ENCODE measurements at places on chromosomes 5 and 9.
A peak's percentile ranks its signal among the peaks of the same experiment; 100 is the strongest.

DNA sequence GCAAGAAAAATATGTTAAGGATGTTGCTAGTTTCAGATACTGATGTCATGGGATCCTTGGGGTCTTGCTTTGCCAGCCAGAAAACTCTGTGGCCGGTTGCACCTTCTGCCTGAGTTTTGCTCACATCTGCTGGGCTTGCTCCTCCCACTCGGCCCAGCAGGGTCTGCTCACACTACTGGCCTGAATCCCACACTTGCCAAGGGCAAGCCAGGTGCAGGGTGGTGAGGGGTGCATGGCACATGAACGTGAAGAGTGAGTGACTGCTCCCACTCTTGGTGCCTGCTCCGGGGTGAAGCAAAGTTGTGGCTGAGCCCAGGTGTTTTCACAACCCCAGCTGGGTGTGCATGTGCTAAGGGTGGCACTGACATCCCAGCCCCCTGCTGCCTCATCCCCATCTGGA, 83.1 kb upstream of the STARD4 start:
- DNase-seq, result no peak

DNA sequence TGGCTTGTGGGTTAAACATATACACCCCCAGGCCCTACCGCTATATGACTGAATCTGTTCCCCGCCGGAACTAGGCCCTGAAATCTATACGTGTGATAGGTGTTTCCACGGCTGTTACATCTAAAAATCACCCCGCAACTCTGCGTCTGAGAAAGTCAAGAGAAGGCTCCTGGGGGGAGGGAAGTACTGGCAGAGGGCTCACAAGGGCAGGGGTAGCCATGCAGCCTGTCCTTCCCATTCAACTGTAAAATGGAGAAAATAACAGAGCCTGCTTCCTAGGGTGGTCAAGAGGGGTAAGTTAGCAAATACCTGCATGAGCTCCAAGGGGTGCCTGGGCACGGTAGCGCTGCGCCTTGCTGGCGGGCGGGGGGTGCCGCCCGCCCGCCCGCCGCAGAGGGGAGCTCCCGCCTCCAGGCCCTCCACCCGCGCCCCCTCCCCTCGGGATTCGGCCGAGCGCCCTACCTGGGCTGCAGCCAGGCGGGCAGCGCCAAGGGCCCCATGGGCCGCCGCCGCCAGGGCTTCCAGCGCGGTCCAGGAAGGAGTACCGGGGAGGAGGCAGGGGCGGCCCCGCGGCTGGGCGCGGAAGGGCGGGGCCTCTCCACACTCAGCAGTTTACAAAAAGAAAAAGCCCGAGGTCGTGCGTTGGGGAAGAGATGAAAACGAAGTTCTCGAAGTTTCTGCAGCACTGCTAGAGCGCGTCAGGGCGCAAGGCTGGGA, at the start of gene HACD4:
Gene HACD4 (minus strand): TSS at position 550 of the 717 bp plus-strand sequence. CDS start 50 bp downstream, at position 500.
- peak; percentile 79 for DNase-seq

DNA sequence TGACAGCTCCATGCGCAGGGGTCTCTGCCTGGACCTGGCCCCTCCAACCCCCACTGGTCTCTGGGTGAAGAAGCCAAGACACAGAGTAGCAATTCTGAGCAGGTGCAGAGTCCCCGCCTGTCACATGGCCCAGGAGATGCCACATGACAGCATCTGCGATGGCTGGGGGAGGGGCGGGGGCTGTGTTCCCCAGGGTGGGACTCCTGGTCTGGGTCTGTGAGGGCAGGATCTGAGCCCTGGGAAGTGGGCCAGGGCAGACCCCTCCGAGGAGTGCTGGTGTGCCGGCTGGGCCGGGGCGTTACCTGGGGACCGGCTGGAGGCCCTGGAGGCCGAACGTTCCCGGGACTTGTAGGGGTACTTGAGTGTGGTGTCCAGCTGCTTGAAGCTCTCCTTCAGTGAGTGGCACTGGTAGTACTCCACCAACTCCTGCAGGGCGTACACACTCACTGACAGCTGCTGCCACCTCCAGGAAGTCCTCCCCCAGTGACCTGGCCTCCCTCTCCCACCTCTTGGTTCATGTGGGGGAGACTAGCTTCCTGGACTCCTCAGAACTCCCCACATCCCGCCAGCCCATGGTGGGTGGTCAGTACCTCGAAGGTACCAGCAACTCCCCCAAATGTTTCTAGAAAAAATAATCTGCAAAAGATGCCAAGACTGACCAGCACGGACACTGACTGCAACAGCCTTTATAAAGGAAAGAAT, 32.1 kb upstream of the SARDH start:
- peak; percentile 14 for DNase-seq

GRCh38 chr5:172782169-172783039, 11.4 kb upstream of the DUSP1 start:
- DNase-seq, result no peak

- no peak for DNase-seq
Measured at GRCh38 chr5:89723907-89724306, 685.6 kb downstream of the CETN3 start.

GRCh38 chr5:72308853-72309191, 11.2 kb downstream of the MRPS27 start:
- DNase-seq, result no peak

DNA sequence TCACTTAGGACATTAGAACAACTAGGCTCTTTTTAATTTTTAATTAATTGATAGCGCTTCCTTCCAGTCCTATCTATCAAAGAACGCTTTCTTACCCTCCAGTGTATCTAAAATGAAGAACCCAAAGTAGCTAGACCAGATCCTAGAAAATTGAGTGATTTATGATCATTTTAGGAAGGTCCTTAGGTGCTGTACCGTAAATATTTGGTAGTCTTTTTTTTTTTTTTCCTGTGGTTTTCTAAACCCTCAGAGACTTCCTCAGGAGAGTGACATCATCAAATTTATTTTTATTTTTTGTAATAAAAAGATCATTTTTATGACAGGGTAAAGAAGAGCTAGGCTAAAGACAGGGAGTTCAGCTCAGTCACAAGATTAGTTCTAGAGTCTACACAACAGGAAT, 197.4 kb downstream of the WDR70 start:
- no peak for DNase-seq

DNA sequence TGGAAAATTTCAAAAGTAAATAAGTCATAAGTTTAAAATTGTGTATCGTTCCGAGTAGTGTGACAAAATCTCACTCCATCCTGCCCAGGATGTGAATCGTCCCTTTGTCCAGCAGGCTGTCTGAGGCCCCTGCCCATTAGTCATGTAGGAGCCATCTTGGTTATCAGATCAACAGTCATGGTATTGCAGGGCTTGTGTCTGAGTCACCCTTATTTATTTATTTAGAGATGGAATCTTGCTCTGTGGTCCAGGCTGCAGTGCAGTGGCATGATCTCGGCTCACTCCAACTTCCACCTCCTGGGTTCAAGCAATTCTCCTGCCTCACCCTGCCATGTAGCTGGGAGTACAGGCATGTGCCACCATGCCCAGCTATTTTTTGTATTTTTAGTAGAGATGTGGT, 30.2 kb downstream of the ITGA2 start:
- DNase-seq, result no peak

GRCh38 chr5:139762615-139763170, 32.9 kb upstream of the PSD2 start:
- no peak for DNase-seq

DNA sequence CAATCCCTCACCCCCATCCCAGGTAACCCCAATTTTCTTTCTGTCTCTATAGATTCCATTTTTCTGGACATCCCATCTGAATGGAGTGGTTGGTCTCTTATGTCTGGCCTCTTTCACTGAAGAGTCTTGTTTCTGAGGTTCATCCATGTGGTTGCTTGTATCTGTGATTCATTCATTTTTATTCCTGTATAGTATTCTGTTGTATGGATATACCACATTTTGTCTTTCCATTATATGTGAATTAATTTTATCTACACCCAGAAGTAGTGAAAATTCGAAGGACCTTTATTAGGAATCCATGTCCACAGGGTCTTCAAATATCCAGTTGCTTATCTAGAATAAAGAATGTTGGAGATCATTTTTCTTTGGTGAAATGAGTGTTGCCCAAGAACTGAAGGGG, 207.6 kb upstream of the MSX2 start:
- DNase-seq, result no peak

GRCh38 chr5:136006164-136006563, 22.6 kb upstream of the TGFBI start:
- DNase-seq, result no peak

DNA sequence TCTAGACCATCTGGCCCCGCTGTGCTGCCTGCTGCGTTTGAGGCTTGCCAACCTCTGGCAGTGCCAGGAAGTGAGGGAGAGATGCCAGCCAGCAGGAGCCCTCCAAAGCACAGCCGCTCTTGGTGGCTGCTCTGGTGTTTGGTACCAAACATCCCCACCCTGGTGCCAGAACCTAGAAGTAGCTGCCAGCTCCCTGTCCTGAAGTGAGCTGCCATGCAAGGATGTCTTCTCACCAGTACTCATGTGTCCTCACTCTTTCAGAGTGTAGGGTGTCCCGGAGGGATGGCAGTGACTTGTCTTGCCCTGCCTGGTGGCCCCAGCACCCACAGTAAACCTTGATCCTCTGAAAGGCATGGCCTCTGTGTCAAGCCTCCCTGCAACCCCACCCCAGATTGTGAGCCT, 43.4 kb downstream of the AMBP start:
- DNase-seq, result peak; percentile 12

- DNase-seq, result no peak
Measured at GRCh38 chr5:122300374-122300773, 11.7 kb upstream of the SNCAIP start.

DNA sequence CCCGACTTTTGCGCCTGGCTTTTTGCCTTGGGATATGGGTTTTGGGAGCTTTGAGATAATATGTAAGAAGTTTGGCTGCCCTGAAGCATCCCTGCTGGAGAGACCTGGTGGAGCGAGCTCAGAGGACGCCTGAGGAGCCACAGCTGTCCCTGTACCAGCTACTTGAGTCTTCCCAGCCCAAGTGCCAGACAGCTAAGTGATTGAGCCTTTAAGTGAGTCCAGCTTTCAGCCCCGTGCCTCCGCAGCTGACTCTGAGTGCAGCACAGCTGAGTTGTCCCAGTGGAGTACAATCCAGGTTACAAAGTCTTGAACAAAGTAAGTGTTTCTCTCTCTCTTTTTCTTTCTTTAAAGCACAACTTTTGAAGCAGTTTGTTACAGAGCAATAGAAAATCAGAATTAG, 203.8 kb upstream of the DAP start:
- no peak for DNase-seq

DNA sequence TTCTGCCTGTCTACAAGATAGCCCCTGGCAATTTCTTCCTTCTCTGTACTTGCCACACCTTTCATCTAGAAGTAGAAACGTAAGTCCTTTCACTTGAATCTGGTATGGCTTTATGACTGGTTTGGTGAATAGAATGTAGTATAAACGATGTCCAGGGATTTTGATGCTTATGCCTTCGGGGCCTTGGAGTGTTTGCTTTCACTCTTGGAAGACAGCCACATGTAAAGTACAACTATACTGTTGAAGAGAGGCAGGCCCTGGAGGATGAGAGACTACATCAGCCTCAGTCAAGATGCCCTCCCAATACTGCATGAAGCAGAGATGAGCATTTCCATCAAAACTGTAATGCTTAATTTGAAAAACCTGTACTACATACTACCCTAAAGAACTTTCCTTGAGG, 553.8 kb upstream of the C9orf72 start:
- no peak for DNase-seq

DNA sequence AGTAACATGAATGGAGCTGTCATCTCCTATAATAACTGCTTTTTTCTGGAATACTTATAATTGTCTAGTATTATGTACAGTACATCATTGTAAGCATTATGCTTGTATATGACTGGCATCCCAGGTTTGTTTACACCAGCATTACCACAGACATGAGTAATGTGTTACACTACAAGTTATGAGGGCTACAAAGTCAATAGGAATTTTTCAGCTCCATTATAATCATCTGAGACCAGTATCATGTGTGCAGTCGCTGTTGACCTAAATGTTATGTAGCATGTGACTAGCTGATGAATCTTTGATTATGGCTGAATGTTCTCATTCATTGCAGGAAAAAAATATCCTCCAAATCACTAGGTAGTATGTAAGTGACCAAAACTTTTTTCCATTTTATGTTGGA, 2.2 kb downstream of the ZCCHC9 start:
- DNase-seq, result no peak

- no peak for DNase-seq
Measured at GRCh38 chr5:143019157-143019556, 249.0 kb downstream of the ARHGAP26 start.

DNA sequence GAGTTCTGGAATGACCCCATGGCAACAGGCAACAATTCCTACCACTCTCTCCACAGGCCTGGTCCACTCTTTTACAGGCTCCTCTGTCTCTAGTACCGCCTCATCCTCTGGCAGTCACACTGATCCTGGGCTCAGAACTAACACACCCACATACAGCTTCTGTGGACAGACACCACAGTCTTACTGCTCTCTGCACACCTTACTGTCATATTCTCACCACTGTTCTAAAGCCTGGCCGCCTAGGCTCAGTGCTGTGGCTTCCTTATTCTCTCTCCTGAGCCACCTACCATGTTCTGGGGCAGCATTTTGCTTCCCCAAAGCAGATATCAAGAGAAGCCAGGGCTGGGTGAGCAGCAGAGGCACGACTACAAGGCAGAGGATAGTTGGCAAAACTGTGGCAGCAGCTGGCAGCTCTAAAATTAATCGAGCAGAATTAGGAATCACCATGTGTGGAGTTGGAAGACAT, 14.8 kb downstream of the REEP5 start:
- DNase-seq, result no peak

DNA sequence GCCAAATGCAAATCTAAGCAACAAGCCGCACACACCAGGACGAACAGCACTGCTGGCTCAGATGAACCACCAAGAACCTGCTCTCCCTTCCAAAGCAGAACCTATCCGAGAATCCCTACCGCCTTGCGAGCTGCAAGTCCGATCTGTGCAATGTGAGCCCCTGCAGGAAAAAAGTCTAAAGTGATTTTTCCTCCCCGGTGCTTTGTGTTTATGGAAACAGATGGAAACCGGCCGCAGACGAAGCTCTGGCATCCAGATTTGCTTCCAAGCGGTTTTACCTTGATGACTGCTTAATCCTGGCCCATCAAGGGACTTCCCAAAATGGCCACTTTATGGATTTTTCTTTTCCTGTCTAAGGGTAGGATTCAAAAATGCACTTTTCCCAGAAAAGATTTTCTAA, 112.5 kb downstream of the VAV2 start:
- no peak for DNase-seq

DNA sequence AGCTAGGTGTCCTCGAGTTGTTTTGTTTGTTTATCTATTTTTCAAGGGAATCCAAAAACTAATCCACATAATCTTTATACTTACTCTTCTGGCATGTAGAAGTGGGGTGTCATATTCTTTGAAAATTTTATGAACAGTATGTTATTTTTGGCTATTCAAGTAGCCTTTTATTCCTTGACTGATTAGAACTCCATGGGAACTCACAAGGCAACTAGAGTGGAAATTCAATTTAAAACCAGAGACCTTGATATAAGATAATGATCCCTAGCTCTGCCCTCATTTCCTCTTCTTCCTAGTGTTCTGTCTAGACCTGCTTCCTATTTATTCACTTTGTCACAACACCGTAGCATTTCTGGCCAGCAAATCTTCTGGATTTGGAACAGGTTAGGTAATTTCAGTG, 1123.7 kb upstream of the C9orf72 start:
- no peak for DNase-seq

DNA sequence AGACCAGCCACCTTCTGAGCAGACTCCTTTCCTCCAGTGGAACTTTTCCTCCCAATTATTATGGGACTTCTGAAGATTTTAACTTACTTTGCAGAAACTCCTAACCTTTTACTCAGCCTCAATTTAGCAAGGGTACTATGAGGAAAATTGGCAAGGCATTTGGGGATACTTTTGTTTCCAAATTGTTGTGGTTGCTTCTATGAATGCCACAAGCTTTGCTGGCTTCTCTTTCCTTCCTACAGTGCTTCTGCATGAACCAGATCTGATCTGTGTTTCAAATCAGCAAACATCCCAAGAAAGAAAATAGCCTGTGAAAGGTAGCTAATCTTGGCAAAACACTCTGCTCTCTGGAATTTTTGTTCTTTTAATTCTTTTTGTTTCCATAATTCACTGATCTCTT, 57.3 kb upstream of the TAF11L2 start:
- DNase-seq, result no peak
